CD4-positive, alpha-beta T cell treated with Interleukin-15 for 4 hours (primary cell): ENCODE measurements at places on chromosomes 2 and 18.

- peak; percentile 44 for DNase-seq
These were observed 4.2 kb downstream of the ZNF516 start for GRCh38 chr18:76490670-76491472.

DNA sequence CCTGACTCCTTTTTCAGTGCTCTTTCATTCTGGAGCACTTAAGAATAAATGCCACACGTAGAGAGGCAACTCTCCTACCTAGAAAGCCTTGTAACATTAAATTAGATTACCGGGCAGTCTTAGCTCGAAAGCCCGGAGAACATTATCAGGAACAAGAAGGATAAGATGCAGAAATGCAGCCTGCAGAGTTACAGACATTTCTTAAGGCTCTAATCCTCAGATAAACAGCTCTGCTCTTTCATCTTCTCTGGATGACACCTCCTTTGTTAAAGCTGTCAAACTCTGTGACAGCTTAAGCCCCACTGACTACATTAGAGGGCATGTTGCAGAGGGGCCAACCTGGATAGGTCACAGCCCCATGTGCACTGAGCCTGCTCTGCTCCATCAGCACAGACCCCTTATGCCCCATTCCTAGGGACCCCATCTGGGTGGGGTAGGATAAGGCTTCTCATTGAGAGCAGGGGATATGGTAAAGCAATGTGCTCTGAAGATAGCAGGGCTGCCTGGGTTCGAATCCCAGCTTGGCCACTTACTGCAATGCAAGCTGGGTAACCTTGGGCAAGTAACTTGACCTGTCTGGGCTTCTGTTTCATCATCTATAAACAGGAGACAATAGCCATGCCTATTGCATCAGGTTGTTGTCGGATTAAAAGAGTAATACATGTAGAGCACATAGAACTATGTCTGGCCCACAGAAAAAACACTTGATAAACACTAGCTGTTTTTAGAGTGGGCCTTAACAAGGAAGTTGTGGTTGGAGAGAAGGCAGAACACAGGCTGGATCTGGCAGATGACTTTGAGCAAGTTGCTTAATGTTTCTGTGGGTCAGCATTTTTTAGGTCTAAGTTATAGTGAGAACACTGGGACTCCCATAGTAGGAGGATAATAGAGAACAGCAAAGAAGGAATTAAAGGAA is 111.4 kb downstream of the THNSL2 start:
- DNase-seq = no peak

GRCh38 chr2:182867426-182868053 is 1.1 kb upstream of the FRZB start:
- DNase-seq = no peak

DNA sequence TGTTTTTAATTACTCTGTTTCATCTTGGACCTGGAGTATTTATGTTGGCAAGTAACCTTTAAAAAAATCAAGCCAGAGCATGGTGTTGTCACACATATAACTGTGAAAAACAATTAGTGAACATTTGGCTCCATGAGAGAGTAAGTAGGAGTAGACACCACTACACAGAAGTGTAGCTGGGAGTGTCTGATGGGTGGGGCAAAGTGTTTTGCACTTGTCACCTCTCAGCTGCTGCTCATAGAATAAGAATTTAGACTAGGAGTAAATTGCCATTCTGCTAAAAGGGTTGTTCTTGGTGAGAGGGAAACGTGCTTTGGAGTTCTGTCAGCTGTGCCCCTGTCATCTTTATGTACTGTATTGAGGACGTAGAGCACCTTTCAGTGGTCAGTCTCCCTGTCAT is 114.5 kb downstream of the TTC27 start:
- DNase-seq = no peak

DNA sequence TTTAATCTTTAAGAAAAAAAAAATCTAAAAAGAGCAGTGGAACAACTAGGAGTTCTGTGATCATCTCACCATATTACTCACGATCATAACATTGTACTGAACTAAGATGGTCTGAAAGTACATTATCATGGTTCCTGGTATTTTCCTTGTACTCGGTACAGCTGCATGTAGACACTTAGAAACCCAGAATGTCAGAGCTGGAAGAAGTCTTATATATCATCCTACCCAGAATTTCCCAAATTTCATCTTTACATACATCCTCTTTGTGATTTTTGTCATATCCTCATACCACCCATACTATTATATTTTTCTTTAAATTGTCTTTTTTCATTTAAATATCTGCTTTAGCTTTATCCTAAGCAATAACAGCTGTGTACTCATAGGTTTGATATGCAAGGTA is 12.4 kb upstream of the ST3GAL5 start:
- DNase-seq = no peak

DNA sequence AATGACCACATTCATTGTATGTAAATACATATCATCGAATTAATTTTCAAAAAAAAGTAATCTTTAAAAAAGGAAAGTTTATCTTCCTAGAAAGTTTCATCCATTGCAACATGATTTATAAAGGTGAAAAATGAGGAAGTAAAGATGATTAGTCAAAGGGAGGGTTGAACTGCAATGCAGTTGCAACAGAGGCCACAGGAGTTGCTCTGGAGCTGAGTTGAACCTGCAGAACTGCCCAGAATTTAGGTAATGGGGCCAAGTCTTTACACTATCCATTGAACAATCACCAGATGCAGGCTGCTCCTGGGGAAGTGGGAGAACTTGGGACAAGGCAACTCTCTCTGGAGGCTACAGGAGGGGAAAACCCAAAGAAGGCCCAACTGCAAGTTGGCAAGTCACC is 390.7 kb downstream of the METTL4 start:
- DNase-seq = no peak

DNA sequence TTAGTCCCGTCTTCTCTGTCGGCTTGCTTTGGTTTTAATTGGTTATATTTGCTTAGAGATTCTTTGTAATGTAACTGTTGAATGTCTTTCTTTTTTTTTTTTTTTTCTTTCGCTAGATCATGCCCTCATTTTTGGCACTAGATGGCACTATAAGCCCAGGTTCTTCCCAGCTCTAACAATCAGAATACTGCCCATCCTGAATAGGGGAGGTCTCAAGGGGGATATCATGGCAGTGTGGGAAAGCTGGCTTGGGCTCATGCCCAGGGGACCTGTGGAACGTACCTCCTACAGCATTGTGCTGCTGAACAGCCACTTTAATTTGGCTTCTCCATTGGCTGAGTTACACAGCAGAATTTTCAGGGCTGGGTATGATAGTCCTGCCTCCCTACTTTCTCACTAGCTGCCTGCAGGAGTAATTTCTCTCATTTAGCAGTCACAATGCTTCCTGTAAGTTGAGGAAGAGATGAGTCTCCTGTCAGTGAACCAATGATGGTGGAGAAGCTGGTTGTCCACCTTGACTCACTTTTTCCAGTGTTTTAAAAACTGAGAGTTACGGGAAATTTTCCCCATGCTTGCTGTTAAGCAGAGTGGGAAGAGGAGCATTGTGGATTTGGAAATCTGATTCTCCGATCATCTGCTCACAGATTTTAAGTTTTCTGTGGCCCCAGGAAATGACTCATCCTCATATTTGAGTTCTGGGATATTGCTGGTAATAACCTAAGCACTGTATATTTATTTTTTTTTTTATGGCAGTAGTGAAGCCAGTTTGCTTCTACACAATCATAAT is 47.2 kb downstream of the RAD51AP2 start:
- DNase-seq = no peak

GRCh38 chr18:22499421-22499820 is 81.7 kb upstream of the CTAGE1 start:
- DNase-seq = no peak

DNA sequence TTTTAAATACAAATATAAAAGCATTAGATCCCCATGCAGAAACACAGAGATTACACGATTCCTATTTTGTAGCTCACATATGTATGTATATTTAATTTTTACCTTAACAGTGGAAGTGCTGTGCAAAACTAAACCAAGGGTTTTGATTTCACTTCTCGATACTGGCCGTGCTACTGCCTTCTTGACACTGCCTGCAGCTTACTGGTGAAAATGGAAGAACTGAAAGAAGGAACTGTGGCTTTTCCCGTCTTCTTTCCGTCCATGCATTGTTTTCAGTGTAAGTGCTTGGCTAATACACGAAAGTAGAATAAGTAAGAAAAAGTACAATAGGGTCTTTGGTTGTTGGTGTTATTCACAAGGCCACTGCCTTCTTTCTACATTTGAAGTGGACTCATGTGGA is 129.5 kb downstream of the NDUFA10 start:
- no peak for DNase-seq

DNA sequence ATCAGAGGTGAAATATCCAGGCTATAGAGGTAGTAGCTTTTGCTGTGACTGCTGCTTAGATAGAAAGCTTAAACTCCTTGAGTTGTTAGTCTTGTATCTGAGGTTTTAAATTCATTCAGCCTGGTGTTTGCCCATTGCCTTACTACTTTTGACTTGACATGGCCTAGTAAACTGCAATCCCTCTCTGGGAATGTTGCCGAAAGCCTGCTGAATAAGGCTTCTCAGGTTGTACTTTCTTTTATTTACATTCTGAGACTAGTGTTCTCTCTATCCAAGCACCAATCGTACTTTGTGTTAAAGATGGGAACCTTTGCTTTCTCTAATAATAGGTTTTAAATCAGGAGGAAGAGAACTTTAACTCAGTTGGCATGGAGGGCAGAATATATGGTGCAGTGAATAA is 357.6 kb upstream of the CWC22 start:
- DNase-seq = no peak

DNA sequence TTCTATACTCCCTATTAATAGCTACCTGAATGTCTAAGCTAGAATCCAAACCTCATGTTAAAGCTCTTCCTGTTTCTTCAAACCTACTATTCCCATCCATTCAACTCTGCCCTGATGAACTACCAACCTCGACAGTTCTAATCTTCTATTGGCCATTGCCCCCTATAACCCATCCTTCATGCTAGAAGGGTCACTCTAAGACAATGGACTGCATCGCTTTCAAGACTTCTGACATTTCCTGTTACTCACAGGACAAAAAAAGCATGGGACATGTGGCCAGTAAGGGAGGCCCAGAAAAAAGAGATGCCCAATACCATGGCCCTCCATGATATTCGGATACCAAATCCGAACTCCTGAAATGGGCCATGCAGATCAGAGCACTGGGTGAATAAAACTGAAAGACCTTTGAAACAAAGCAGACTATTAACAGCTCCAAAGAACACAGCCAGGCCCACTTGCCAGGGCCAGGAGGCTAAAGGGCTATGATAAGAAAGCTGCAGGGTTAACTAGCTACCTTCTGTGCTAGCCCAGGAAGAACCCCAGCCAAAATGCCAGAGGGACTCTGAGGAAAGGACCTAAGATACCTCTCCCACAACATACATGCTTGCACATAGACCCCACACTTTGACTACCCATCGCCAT is 4.5 kb downstream of the B4GALT6 start:
- DNase-seq = no peak

- DNase-seq = no peak
These were observed 274.7 kb downstream of the RND3 start for GRCh38 chr2:150212722-150213171.

DNA sequence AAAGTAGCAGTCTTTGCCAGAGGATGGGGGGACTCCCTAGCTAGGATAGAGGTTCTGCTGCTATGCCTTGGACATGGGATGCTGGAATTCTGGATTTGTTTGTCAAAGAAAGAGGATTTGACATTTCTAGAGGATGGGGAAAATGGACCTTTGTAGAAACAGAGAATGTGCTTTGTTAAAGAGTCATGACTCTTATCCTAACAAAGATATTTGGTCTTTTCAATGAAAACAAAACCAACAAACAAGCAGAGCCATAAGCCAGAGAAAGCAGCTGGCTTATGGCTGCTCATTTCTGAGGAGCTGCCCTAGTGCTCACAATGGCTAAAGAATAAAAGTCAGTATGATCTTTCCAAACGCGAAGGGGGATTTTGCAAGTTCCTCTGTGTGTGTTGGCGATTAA is 40.8 kb upstream of the MAPRE2 start:
- DNase-seq = no peak

GRCh38 chr2:233084488-233084887 is 24.3 kb downstream of the INPP5D start:
- peak; percentile 49 for DNase-seq

- no peak for DNase-seq
These were observed 875 bp upstream of the MAP3K19 start for GRCh38 chr2:135048122-135048521.

GRCh38 chr2:40227210-40227609 is 224.7 kb downstream of the SLC8A1 start:
- DNase-seq = no peak

DNA sequence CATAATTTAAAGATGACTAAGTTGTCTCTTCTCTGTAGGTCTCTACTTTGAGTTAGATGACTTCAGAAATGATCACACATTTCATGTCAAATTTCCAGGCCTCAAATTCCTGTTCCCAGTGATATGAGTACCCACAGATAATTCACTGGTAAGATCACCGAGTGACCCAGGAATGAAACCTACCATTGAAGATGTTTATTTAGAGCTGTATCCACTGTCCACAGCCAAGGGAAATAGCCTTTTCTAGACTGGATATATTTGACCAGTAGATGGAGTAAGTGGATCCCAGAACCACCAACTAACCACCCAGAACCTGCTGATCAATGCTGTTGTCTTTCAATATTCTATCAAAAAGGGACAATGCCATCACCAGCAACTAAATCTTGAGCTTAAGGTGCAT is 238.8 kb downstream of the SLC8A1 start:
- DNase-seq = no peak

DNA sequence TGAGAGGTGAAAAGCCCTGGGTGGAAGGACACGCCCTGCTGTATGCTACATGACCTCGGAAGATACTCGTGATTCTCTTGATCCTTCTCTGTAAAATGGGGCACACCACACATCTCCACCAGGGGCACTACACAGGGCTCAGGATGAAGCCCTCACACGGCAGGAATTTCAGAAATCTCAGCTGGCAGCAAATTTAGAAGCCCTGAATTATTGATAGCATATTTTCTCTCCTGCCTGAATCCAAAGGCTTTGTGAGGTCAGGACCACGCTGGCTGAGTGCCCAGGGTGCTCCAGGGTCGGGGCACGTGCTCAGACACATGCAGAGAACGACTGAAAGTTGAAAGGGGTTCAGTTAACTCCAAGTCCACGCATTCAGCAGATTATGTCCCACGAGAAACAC is 42.1 kb upstream of the GALR1 start:
- DNase-seq = peak; percentile 59
